Stimulated activated CD8-positive, alpha-beta memory T cell treated with anti-CD3 and anti-CD28 coated beads, Interleukin-15, amount 100 ng/mL, for 4 hours (primary cell): ENCODE measurements at places on chromosomes 1 and 21.

DNA sequence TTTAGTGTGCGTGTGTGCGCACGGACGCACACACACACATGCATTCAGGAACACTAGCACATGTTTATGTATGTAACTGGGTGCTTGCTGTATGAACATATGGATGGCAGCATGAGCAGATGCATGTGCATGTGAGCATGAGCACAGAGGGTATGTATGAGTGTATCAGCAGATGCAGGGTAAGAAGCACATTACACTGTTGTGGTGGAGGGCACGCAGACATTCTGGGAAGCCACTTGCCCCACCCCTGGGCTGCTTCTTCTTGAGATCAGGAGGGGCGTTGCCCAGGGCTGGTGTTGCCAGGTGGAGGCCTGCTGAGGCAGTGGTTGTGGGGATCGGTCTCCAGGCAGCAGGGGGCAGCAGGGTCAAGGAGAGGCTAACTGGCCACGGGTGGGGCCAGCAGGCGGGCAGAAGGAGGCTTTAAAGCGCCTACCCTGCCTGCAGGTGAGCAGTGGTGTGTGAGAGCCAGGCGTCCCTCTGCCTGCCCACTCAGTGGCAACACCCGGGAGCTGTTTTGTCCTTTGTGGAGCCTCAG, 3.9 kb upstream of the P3R3URF start:
- no peak for DNase-seq

DNA sequence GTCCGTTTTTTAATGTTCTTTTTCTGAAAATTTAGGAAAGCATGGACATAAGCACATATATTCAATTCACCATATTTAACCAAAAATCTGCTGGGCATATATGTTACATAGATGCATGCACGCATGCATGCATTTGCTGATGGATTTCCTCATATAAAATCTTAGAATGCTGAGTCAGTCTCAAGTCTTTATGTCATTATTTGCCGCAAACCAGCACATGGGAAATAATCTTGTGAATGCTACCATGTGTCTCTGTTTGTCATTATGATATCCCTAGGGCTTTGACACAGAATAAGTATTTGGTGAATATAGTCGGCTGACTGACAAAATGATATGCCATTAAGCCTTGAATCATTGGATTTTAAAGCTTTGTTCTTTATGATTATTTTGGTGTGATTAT, 776.5 kb downstream of the KCNT2 start:
- DNase-seq = no peak

GRCh38 chr21:14265023-14265422, 49.1 kb downstream of the RBM11 start:
- DNase-seq = no peak

DNA sequence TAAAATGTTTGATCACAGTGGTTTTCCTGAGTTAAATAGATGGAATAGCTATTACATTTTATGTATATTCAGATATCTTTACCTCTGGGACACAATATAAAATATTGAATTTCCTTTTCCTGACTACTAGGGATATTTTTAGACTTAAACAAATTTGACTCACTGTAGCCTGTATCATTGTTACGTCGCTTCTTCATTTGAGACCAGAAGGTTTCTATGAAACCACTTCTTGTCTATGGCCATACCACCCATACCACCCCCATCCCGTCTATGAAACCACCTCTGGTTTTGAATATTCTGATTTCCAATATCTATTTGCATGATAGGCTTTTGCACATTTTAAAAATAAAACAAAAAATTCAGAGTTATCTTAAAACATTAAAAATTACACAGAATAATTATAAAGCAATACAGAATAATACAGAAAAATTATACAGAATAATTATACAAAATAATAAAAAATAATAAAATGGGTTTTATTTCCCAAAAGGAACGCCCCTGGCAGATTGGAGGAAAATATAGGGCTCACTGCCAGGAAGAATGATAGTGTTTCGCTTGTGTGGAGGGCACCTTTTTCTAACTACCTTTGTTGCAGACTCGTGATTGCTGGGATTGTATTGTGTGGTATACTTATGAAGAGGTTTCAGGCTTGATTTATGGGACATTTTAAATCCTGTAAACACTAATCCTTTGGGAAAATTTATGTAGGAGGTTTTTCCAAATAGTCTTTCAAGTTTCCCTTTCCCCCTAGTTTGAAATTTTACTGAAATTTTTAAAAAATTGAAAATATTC, 4.7 kb downstream of the SPEN start:
- DNase-seq = no peak

DNA sequence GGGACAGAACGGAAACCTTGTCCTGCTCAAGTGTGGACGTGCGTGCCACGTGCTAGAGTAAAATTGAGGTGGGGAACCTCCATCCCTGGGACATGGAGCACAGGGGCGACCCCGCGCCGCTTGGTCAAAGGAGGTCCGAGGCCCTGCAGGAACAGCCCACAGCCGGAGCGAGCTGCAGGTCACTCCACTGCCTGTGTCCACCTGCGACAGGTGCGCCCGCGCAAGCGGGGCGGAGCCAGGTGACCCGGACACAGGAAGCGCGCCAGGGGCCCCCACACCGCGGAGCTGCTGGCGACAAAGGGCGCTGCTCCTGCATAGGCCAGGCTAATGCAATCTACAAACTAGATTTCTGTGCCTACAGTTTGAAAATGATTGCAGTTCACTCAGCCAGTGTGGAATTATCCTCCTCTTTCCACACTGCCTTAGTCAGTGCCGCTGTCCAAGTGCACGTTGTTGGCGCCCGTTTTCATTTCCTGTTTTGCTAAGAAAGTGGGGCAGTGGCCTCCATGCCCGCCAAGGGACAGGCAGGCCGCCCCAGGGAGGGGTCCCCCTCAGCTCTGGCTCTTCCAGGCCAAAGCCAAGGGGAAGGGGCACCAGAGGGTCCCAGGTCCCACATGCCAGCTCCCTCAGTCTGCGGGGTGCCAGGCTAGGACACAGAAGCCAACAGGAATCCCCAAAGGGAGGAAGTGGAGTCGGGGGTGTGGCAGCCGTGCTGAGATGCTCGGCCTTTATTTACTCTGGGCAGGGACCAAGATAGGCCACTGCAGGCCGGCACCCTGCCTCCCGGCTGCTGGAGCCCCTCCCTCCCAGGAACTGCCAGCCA, 4.3 kb upstream of the NADK start:
- DNase-seq = no peak

GRCh38 chr1:207799989-207800648, 48.3 kb downstream of the CD46 start:
- DNase-seq = no peak

DNA sequence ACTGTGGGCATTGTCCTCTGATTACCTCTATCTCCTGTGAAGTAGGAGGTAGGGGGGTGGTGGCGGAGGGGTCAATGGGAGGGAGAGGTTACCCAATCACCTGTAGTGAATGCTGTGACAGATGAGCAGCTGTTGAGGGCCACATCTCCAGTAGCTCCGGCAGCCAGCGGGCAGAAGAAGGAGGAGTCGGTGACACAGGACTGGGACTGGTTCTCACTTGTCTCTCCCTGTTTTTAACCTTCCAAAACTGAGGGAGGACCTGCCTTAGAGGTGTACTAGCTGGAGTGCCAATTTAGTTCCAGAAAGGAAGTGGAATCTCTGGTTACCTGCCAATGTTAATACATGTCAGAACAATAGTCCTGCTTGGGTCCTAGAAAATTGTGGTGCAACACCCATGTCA, 56.2 kb upstream of the ENAH start:
- no peak for DNase-seq

DNA sequence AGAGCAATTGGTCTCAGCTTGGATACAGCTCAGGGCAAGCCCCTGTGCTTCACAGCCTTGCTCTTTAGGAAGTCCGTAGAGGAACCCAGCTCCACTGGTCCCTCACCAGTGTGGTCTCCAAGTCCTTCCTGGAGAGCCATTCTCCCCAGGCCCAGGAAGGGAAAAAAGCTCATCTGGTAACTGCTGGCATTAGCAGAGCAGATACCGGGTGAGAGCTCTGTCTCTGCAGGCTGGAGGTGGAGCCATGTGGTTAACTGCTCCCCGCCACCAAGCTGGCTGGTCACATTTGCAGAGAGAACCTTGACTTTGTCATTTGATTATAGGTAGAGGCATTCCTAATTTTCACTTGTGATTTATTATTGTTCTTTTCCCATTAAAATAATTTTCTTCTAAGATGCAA, 169.6 kb downstream of the ROR1 start:
- DNase-seq = no peak
